ENCODE measurements at places on chromosomes 6 and 20. TPM values are rescaled to one million over a fixed set of nuclear protein-coding genes. Genes with fewer than 3 reads are reported as not detected.

GRCh38 chr20:35006009-35006408 is 50.3 kb downstream of the MYH7B start:
- peak; percentile 60 for DNase-seq

DNA sequence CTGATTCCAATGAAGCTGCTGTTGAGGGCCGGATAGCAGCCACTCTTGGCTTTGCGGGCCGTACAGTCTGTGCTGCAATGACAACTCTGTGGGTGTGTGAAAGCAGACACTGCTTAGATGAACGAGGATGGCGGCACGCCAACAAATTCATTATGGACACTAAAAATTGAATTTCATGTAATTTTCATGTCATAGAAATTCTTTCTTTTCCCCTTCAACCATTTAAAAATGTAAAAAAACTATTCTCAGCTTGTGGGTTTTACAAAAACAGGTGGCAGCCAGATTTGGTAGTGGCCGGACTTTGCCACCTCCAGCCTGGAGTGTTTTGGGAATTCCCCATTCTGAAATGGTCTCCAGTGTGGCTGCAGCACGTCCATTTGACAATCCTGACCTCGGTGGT is 26.0 kb downstream of the MAS1 start:
- no peak for DNase-seq

DNA sequence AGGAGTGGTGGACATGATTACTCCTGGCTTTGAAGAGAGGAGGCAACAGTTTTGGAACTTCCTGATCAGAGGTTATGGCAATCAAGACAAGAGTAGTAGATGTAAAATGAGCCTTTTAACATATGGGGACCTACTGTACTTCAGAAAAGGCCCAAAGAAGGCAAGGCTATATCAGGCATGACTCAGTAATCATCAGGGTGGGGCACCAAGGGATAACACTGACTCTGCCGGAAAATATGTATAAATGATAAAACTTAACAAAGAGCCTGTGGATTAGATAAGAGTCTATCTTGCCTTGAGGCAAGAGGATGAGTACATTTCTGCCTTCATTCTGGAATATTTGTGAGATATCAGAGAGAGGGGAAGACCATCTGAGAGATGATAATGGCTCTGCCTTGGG is 1389.9 kb upstream of the MAP3K7 start:
- no peak for DNase-seq

DNA sequence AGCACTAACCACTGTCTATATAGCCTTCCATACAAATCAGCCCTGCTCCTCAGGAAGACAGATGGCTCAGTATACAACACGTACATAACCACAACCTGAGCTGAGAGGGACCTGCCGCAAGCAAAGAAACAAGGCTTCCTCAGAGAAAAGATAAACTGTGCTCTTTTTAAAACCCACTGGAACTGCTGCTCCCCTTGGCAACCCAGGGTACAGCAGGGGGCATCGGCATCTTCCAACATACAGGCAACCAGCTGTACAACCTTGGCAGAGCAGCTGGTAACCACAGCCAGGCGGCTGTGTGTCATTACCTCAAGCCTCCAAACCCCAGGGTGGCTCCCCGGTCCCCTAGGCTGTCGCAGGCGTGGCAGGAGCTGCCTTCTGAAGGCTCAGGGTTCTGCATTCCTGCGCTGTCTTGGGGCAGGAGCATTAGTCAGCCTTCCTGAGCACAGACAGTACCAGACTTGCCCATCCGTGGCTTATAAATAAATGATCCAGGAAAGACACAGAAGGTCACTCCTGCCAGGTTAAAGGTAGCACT is 249.5 kb downstream of the ADGRG6 start:
- DNase-seq: no peak

ADGRB3 gene
- total RNA-seq: 0.74 TPM

All from mesenteric fat pad (tissue), 1 donor.